ENCODE measurements at places on chromosomes 4 and X.
A peak's percentile ranks its signal among the peaks of the same experiment; 100 is the strongest.

- DNase-seq, result no peak
Measured at GRCh38 chr4:30767147-30767845, 47.1 kb downstream of the PCDH7 start.

DNA sequence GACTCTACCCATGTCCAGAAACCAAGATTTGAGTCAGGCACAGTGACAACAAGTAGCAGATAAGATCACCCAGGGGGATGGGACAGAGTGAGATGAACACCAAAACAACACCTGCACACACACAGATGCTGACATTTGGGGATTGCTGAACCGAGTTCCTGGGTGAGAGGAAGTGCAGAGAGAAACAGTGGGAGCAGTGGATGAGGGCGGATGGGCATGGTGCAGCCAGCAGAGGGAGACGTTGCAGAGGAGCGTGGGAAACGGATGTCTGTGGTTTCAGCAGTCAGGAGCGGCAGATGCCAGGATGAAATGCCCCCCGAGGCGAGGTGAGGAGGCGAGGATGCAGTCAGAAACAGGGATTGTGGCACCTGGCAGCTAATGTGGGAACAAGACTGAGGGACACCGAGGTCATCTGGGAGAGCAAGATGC lies 78.6 kb upstream of the STS start:
- no peak for DNase-seq

- DNase-seq, result no peak
Measured at GRCh38 chr4:138405466-138405891, 163.3 kb upstream of the SLC7A11 start.

GRCh38 chr4:142353149-142353738 lies 492.9 kb downstream of the INPP4B start:
- DNase-seq, result peak; percentile 56

DNA sequence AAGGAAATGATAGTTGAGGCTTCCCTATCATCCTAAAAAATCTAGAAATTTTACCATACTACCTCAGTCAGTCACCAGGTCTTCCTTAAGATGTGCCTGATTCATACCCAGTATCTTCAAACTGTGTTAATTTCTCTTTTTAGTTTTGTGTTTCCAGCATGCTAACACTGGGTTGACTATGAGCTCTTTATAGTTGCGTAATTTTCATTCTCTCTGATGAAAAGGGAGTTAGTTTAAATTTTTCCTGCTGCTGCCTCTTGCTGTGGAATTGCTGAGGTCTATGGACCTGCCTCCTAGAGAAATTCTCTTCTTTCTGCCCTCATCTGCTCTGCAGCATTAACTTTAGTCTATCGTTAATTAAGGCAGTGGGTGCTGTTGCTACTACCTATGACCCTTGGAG lies 66.6 kb downstream of the BANK1 start:
- DNase-seq, result no peak

GRCh38 chr4:85769009-85769408 lies 294.1 kb downstream of the ARHGAP24 start:
- no peak for DNase-seq

All from naive thymus-derived CD8-positive, alpha-beta T cell (primary cell).